ENCODE measurements at places on chromosomes 12 and 14. TPM values are rescaled to one million over a fixed set of nuclear protein-coding genes. Genes with fewer than 3 reads are reported as not detected.

DNA sequence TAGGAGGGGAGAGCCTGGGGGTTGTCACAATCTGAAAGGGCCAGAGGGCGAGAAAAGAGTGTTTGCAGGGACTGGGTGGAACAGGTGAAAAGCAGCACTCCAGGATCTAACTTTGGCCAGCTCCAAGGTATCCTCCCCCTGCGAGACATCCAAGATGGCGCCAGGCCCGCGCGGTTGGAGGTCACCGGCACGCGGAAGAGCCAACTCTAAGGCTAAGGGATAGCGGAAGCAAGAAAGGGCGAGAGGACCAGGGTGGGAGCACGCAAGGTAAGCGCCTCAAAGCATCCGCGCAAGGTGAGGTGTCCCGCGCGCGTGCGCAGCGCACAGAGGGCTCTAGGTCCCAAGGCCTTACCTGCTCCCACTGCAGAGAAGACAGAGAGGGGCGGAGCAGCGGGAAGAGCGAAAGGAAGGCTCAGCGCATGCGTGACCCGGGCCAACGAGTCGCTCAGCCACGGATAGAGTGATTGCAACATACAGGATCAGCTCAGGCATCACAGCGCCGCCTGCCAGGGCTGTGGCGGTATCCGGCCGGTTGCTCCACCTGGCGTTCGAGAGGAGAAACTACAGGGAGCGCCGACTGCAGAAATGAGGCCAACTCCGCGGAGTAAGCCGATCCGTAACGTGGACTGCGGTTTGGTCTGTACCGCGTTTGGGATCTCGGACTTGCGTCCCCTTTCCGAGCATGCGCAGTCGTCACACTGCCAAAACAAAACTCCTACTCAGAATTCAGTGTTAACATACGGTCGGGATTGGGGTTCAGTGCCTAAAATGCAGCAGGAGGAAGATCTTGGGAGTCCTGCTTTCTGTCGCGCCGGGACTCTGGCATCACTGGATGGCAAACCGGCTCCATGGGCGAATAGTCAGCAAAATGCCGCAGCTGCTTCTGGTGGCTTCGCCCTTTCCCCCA, at the start of gene ATP5MC2:
TSS of gene ATP5MC2 (minus strand) at position 383 of the 907 bp plus-strand sequence. CDS start 3,469 bp downstream, outside the sequence.
- peak within 1 kb of the TSS; percentile 60 for H3K27ac ChIP-seq
- no peaks in the 10 kb centered on the region for H3K36me3 ChIP-seq
- peak within 1 kb of the TSS; percentile 70 for H3K4me3 ChIP-seq
- peak; percentile 98 for DNase-seq
- H3K4me1 ChIP-seq, result peaks cover 4% of the 10 kb centered on the region

- no peaks in the 10 kb centered on the region for H3K36me3 ChIP-seq
- no peak overlapping the region for H3K27ac ChIP-seq
- no peak for DNase-seq
- no peaks in the 10 kb centered on the region for H3K27me3 ChIP-seq
- no peaks in the 10 kb centered on the region for H3K4me1 ChIP-seq
Observed at GRCh38 chr14:49732896-49733295, 35.1 kb upstream of the KLHDC2 start.

DNA sequence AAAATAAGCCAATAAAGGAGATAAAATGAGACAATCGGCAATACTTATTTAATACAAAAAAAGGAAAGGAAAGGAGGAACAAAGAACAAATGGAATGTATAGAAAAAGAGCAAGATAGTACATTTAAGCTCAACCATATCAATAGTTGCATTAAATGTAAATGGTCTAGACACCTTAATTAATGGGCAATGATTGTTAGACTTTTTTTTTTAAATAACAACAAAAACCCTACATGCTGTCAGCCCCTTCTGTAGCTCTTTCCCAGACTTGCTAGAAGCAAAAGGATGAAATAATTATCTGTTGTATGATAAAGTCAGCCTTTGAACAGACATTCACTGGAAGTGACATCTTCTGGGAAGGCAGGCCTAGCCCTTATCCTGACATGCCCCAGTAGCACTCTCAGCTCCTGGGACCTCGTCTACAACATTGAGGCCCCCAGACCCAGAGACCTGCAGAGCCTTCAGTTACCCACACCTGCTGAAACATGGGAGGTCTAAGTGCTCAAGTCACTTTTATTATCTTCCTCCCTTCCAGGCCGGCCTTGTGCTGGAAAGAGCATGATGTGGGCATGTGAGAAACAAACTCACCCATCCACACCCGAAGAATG, 13.4 kb downstream of the SIVA1 start:
- no peak overlapping the region for H3K27ac ChIP-seq
- H3K4me3 ChIP-seq, result no peak overlapping the region
- H3K4me1 ChIP-seq, result peaks cover 10% of the 10 kb centered on the region
- H3K36me3 ChIP-seq, result peaks cover 22% of the 10 kb centered on the region
- no peak for DNase-seq

GRCh38 chr12:106736051-106736957, 38.2 kb upstream of the RIC8B start:
- H3K36me3 ChIP-seq, result no peaks in the 10 kb centered on the region
- no peak for DNase-seq
- no peak overlapping the region for H3K4me3 ChIP-seq
- no peak overlapping the region for H3K27ac ChIP-seq

BIN2 gene
- total RNA-seq, result 7.9 TPM

Data from Peyer's patch (tissue), 4 donors.